ENCODE measurements at places on chromosomes 1 and 21. TPM values are rescaled to one million over a fixed set of nuclear protein-coding genes. Genes with fewer than 3 reads are reported as not detected.

The CD84 gene
- total RNA-seq, result not detected

The SPRR2B gene
- not detected for total RNA-seq

The COL8A2 gene
- total RNA-seq, result 0.74 TPM

The PODN gene
- not detected for total RNA-seq

The CACNA1S gene
- total RNA-seq, result not detected

The PPIAL4G gene
- not detected for total RNA-seq

The HDGF gene
- 332 TPM for total RNA-seq

The ECE1 gene
- 47.2 TPM for total RNA-seq

The ARID4B gene
- 11.4 TPM for total RNA-seq

The SIK1 gene
- total RNA-seq, result 9.8 TPM

The TMCO2 gene
- not detected for total RNA-seq

The RXFP4 gene
- total RNA-seq, result not detected

The BARHL2 gene
- total RNA-seq, result not detected

The LAMC2 gene
- 835 TPM for total RNA-seq

The DDAH1 gene
- total RNA-seq, result 5.5 TPM

The CHAF1B gene
- 9.6 TPM for total RNA-seq

The LENEP gene
- 0.92 TPM for total RNA-seq

The TRIM58 gene
- total RNA-seq, result not detected

The MRPS21 gene
- 57.3 TPM for total RNA-seq
